Choroid plexus epithelial cell (primary cell): ENCODE measurements at places on chromosomes 13 and 19.
A peak's percentile ranks its signal among the peaks of the same experiment; 100 is the strongest.

DNA sequence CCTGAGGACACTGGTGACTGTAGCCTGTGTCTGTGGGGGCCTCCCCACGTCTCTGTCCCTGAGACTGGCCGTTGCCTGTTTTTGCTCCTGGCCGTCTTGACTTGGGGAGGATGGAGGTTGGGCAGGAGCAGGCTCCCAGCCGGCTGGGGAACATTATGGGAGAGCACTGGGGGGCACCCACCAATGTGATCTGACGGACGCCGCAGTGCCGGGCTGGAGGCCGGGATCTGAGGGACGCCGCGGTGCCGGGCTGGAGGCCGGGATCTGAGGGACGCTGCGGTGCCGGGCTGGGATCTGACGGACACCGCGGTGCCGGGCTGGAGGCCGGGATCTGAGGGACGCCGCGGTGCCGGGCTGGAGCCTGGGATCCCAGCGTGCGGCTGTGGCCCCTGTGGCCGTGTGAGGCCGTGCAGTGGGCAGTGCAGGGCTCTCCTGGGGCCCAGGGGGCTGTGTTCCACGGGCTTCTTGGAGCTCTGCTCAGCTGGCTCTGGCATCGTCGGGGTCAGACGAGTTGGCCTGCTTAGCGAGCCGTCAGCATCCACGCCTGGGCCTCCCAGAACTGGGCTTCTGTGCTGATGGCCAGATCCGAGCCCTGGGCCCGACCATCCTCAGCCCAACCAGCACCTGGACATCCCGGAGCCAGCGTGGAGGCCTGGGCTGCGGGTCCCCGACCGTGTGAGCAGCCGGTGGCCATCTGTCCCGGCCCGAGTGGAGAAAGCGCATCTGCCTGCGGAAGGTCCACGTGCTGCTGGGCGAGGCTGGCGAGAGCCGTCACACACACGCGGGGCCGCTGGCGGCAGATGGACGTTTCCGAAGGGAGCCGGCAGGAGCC lies 45.8 kb downstream of the GAS6 start:
- DNase-seq = no peak

DNA sequence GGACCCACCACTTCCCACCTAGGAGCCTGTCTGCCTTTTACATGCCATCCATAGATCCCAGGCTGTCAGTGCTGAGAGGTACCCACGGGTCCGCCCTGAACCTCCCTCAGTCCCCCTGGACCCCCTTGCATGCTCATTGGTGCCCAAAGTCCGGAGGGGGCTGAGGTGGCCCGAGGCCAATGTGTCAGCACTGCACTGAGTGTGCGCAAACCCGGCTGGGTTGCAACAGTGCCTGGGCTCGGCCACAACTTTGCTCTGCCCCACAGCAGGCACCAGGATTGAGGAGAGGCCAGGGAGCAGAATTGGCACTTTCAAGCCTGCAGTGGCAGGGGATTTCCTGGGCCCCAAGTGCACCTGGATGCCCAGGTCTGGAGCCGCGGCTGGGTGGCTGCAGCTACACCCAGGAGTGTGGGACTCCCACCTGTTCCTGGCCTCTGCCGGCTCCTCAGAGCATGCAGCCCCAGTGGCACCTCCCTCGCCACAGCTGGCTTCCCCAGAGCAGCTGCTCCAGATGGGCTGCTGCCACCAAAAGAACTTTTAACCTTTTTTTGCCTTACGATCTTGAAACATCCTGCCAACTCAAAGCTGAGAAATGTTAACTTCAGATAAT lies 837.0 kb downstream of the SLITRK6 start:
- no peak for DNase-seq

DNA sequence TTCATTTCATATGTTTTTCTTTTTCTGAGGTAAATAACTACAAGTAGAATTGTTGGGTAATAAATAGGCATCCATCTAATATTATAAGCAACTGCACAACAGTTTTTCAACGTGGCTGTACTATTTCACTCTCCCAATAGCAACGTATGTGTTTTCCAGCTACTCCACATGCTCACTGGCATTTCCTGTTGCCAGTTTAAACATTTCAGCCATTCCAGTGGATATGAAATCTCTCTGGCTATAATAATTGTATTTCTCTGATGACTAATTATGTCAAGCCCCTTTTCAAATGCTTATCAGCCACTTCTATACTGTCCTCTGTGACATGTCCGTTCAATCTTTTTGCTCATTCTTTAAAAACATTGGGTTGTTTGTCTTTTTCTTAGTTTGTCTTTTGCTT lies 26.8 kb upstream of the ALOX5AP start:
- peak; percentile 88 for DNase-seq

DNA sequence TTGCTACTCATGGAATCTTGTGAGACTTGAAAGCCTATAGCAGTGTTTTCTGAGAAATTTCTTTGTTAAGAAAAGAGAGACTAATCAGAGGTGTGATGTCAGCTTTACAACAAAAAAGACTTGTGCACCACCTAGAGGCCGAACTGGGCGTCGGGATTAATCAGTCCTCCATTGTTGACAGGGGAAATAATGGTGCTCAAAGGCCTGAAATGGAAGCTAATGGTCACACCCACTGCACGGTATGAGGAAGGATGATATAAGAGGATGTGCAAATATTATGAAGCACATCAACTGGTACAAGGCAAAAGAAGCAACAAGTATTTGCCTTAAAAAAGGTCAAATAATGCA lies 480.2 kb upstream of the MIR17HG start:
- peak; percentile 90 for DNase-seq

GRCh38 chr13:41352935-41353840 lies 42.1 kb downstream of the NAA16 start:
- peak; percentile 73 for DNase-seq

GRCh38 chr19:15112385-15112784 lies 5.2 kb downstream of the SYDE1 start:
- peak; percentile 29 for DNase-seq

GRCh38 chr13:35567406-35567980 lies 91.0 kb upstream of the MAB21L1 start:
- DNase-seq = no peak

- DNase-seq = peak; percentile 16
These were observed 17.2 kb downstream of the BLOC1S3 start for GRCh38 chr19:45195764-45196163.

DNA sequence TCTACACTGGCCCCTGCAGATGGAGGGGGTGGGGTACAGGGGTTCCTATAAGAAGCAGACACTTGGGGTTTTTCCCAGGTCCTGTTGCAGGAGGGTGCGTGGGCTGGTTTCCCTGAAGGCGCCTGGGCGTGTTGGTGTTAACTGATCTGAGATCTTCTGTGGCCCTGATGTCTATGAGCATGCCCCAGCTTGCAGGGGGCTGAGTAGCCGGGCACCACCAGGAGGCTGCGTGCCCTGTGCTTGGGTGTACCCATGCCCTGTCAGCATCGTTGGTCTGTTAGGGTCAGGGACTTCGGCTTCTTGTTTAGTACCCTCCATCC lies 45.3 kb downstream of the CAPN12 start:
- DNase-seq = no peak

DNA sequence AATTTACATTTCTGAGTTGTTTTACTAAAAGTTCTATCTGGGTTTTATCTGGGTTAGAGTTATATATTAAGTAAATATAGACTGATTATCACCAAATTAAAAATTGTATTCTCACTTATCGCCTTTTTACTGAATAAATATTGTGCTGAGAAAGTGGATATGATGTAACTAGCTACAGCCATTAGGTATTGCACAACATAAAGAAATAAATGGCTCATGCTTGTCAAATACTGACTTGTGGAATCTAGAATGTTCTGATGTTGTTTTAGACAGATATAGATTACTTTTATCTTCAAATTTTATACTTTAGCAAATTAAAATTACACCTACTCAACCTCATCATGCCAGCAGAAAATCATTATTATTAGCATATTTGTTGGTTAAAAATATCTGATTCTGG lies 1277.1 kb upstream of the MIR17HG start:
- peak; percentile 28 for DNase-seq

- DNase-seq = no peak
These were observed 70.6 kb downstream of the MTUS2 start for GRCh38 chr13:28890712-28891111.

- no peak for DNase-seq
These were observed 5.6 kb upstream of the ATP11A start for GRCh38 chr13:112684071-112684845.

DNA sequence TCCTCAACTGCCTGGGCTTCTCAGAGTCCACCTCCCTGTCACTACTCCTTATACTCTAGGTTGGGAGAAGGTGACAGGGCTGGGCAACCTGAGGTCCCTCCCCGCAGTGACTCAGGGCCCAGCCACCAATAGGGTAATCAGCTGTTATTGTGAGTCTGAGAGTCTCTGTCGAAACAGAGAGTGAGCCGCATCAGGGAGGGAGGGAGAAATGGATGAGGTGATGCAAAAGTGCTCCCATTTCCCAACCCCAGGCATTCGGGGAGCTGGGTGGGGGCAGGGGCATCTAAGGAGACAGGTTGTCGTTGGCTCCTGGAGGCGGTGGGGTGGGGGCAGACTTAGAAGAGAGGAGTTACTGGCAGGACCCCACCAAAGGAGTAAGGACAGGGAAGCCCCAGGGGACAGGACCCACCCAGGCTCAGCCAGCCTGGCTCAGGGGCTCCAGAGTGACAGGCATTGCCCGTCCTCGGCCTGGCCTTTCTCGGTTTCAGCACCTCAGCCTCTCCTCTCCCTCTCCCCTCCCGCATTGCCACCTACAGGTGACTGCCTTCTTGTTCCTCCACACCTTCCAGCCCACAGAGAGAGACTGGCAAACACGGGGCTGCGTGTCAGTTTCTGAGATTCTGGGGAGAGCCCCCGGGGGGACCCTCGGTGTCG lies at the start of gene DMKN:
TSS of gene DMKN (minus strand) at position 22 of the 654 bp plus-strand sequence. CDS start 174 bp downstream, outside the sequence.
- peak; percentile 65 for DNase-seq

GRCh38 chr19:19482809-19483596 lies 32.3 kb downstream of the TSSK6 start:
- DNase-seq = peak; percentile 57

- DNase-seq = no peak
These were observed 41.8 kb downstream of the EFNB2 start for GRCh38 chr13:106493533-106494220.

DNA sequence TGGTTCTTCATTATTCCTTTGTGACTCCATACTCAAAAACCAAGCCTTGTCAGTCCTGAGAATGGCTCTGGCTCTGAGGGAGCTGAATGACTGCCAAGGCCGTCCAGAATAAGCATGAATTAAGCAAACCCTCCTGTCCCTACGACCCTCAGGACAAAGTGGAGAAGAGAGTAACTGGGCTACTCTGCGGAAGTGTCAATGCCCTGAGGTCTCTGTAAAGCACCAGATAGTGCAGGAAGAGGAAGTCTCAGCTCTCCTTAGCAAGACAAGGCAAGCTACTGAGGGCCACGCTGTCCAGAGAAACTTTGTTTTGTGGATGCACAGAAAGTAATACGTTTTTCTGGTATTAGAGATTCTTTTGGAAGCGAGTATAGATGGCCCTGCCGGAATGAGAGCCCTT lies 94.1 kb downstream of the RNASEH2B start:
- DNase-seq = no peak

- no peak for DNase-seq
These were observed 198.5 kb downstream of the KATNAL1 start for GRCh38 chr13:30108913-30109237.

DNA sequence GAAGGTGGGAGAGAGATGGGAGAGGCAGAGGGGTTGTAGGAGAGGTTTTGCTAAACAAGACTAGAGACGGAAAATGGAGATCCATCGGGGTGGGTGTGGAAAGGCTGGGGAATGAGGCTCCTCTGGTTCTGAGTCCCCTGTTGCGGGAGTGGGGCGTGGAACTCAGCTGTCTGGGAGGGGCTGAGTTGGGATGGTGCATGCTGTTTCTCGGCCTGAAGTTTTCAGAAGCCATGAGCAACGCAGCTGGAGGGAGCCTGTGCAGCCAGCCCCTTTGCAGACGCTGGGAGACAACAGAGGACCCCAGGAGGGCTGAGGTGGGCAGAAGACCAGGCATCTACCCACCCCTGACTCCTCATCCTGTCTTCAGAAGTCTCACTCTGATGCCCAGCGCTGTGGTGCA lies 7.4 kb upstream of the GIPR start:
- no peak for DNase-seq
